ENCODE measurements at places on chromosomes 13 and 19.

DNA sequence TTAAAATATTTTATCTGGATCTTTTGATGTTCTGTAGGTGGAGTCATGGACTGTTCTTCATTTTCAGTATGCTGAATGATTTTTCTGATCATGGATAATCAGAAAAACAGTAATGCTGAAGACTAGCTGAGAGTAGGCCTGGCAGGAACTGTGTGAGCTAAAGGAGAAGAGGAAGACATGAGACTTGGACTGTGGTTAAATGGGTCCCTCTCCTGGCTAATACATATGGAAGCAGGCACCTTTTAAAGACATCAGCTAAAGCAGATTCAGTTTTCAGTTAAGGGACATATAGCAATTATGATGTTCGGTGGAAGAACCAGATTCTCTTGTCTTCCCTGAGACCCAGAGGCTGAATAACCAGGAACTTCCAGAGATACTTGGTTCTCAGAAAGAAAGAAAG lies 169.4 kb downstream of the OLFM4 start:
- no peak overlapping the region for H3K4me3 ChIP-seq
- no peaks in the 10 kb centered on the region for H3K4me1 ChIP-seq
- DNase-seq = peak; percentile 39
- no peaks in the 10 kb centered on the region for H3K36me3 ChIP-seq

DNA sequence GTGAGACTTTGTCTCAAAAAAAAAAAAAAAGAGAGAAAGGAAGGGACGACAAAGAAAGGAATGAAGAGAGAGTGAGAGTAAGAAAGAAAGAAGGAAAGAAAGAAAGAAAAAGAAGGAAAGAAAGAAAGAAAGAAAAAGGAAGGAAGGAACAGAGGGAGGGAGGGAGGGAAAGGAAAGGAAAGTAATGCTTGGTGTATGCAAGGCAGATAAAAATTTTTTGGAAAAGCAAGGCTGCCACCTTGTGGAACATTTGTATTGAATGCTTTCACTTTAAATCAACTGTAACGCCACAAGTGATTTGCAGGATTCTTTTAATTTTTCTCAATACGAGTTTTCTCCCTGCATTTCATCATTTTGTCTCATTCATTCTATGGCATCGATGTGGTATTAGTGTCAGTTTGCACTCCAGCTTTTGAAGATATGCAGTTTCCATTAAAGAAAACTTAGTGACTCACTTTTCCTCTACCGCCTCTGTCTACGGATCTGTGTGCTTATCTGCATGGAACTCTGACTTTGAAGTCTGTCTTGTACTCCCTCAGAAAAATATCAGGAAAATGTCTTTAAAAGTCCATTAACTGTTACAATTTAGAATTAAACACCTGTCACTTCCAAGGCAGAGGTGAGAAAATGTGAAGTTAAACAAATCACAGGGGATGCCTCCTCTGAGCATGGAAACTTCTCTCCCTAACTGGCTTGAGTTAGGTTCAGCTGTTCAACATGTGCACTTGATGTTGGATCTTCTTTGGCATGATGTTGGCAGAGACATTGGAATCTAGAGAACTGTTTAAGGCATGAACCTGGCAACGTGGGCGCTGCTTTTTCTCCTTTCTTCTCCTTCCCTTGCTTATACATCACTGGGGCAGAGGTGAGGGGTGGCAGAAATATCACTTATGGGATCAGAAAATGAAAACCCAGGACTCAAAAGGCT lies 20.0 kb upstream of the ZDHHC20 start:
- H3K4me3 ChIP-seq = peak overlapping the region; percentile 5
- no peaks in the 10 kb centered on the region for H3K27me3 ChIP-seq
- peaks cover 30% of the 10 kb centered on the region for H3K4me1 ChIP-seq

GRCh38 chr13:33697926-33698325 lies 120.0 kb upstream of the RFC3 start:
- no peaks in the 10 kb centered on the region for H3K4me1 ChIP-seq
- no peak overlapping the region for H3K4me3 ChIP-seq
- no peaks in the 10 kb centered on the region for H3K27me3 ChIP-seq
- H3K27ac ChIP-seq = no peak overlapping the region

DNA sequence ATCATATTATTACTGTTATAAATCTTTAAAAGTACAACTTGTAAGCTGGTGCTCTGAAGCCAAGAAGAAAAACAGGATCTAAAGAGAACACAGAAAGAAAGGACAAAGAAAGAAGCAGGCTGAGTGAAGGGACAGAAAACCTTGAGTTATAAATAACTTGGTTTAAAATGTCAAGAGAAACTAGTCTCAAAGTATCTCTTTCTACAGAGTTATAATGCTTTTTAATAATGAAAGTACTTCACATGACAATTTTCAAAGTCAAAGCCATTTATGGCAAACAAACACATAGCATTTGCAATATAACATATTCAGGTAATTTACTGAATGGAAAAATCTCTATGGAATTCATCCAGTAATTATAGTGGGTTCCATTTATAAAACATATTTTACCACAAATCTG lies 33.4 kb downstream of the CAB39L start:
- H3K4me1 ChIP-seq = no peaks in the 10 kb centered on the region
- no peaks in the 10 kb centered on the region for H3K36me3 ChIP-seq
- H3K4me3 ChIP-seq = no peak overlapping the region
- H3K27ac ChIP-seq = no peak overlapping the region
- H3K27me3 ChIP-seq = no peaks in the 10 kb centered on the region

Data from A673 (cell line).